Kidney epithelial cell (primary cell): ENCODE measurements at places on chromosomes 1 and 21.

- DNase-seq: no peak
Observed at GRCh38 chr1:206015071-206015470, 8.6 kb downstream of the CTSE start.

- no peak for DNase-seq
Observed at GRCh38 chr1:106613861-106614260, 442.6 kb upstream of the PRMT6 start.

- no peak for DNase-seq
Observed at GRCh38 chr1:56644919-56645676, at the start of gene PRKAA2. TSS of gene PRKAA2 (plus strand) at chr1:56645314. CDS start at chr1:56645388, 74 bp downstream.

GRCh38 chr1:2379733-2380404 lies 11.5 kb downstream of the MORN1 start:
- no peak for DNase-seq

GRCh38 chr1:12095452-12096263 lies 32.6 kb downstream of the TNFRSF8 start:
- no peak for DNase-seq

DNA sequence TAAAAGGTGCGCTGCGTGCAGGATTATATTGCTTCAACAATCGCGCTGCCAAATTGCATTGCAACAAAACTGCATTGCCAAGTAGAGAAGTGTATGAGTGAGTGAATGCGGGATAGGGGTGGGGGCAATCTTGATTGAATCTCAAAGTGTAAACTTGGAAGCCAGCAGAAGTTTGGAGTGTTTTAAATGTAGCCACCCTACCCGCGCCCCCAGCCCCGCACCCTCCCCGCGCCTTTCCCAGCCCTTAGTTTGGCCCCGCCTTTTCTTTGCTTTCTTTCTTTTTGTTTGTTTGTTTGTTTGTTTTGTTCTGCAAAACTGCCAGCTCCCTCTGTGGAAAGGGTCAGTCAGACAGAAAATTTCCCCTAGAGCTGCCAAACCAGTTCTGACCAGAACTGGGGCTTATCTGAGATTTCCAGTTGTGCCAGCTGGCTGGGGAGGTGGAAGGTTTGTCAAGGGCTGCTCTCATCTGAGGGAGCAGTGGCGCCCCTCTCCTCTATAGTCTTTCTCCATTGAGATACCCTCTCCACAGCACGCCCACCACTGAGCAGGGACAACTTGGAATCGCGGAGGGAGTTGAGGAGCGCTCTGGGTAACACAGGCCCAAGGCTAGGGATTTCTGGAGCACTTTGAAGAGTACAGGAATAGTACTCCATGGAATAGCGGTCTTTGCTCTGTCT lies 666 bp upstream of the BEND5 start:
- no peak for DNase-seq
